ENCODE measurements at places on chromosomes 5 and 9. TPM values are rescaled to one million over a fixed set of nuclear protein-coding genes. Genes with fewer than 3 reads are reported as not detected.

Gene SEMA6A
- total RNA-seq: 0.36 TPM

DNA sequence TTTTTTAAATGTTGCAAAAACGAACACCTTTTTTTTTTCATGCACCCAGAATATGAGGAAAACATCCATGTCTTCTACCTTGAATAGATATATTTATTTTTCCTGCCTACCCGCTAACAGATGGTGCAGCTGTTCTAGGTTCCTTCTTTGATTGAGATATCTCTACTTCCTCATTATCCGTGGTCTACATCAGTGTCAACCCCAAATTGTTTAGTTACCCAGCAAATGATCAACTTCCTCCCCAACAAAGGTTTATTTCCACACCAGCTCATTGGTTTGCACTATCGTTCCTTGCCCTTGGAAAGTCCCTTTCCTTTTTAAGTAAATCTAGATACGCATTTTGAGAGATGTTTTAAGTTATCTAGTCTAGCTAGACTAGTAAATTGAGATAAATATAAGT is 166.4 kb downstream of the PRR16 start:
- no peak overlapping the region for H3K4me3 ChIP-seq
- H3K4me1 ChIP-seq: no peaks in the 10 kb centered on the region
- H3K36me3 ChIP-seq: peaks cover 4% of the 10 kb centered on the region
- no peak overlapping the region for H3K27ac ChIP-seq
- DNase-seq: no peak

DNA sequence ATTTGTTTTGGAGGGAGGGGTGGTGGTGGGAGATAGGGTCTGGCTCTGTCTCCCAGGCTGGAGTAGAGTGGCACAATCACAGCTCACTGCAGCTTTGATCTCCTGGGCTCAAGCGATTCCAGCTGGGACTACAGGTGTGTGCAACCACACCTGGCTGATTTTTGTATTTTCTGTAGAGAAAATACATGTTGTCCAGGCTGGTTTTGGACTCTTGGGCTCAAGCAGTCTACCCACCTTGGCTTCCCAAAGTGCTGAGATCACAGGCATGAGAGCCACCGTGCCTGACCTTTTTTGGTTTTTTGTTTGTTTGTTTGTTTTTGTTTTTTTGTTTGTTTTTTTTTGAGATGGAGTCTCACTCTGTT is 15.4 kb downstream of the STXBP1 start:
- no peak overlapping the region for H3K27ac ChIP-seq
- H3K27me3 ChIP-seq: no peaks in the 10 kb centered on the region
- no peak overlapping the region for H3K4me3 ChIP-seq

GRCh38 chr9:134981829-134982228 is 64.1 kb upstream of the FCN1 start:
- peaks cover 2% of the 10 kb centered on the region for H3K27me3 ChIP-seq
- no peaks in the 10 kb centered on the region for H3K4me1 ChIP-seq
- H3K36me3 ChIP-seq: no peaks in the 10 kb centered on the region
- no peak overlapping the region for H3K4me3 ChIP-seq

- H3K4me3 ChIP-seq: no peak overlapping the region
- no peak for DNase-seq
- no peaks in the 10 kb centered on the region for H3K36me3 ChIP-seq
- no peak overlapping the region for H3K27ac ChIP-seq
- peaks cover 13% of the 10 kb centered on the region for H3K27me3 ChIP-seq
- no peaks in the 10 kb centered on the region for H3K4me1 ChIP-seq
Measured at GRCh38 chr5:140360681-140361479, 886 bp downstream of the SLC4A9 start.

Gene DRD1
- total RNA-seq: 0.18 TPM

DNA sequence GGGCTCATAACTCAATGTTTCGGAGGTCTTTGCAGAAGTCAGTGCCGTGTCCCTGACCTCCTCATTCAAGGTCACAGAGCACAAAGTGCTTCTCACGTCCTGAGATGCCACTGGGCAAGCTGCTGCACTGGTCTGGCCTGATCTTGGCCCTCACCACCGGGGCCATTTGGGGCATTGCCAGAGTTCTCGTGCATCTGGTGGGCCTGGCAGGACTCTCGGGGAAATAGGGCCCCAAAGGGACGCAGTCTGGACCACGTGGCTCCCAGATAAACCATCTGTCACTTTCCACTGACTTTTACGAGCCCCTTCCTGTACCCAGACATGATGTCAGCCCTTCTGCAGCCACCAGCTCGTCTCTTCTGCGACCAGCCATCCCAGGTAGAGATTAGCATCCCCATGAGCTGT is 54.8 kb downstream of the HRH2 start:
- no peak overlapping the region for H3K27ac ChIP-seq
- H3K4me1 ChIP-seq: no peaks in the 10 kb centered on the region
- no peak for DNase-seq
- H3K27me3 ChIP-seq: no peaks in the 10 kb centered on the region
- no peaks in the 10 kb centered on the region for H3K36me3 ChIP-seq
- H3K4me3 ChIP-seq: no peak overlapping the region

Gene CYSRT1
- total RNA-seq: not detected

Gene ZNF367
- total RNA-seq: 4.7 TPM

- no peaks in the 10 kb centered on the region for H3K27me3 ChIP-seq
- H3K27ac ChIP-seq: no peak overlapping the region
- no peaks in the 10 kb centered on the region for H3K4me1 ChIP-seq
- no peak for DNase-seq
Measured at GRCh38 chr9:79701651-79702050, 129.9 kb downstream of the TLE4 start.

DNA sequence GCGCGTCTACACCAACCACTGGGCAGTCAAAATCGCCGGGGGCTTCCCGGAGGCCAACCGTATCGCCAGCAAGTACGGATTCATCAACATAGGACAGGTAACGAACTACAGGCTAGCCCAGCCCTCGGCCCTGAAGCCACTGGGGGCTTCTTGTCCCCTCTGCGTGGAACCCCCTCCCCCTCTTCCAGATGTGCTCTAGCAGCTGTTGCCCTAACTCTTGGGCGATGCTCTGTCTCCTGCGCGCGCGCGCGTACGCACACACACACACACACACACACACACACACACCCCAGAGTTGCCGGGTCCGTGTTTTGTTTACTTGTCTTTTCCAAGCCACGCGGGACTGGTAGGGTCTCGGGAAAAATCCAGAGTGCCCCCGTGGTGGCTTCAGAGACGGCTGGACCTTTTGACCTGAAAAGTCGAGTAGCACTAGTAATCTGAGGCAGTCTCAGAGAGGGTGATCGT is 836 bp downstream of the PCSK5 start:
- peak overlapping the region; percentile 39 for H3K27ac ChIP-seq
- no peaks in the 10 kb centered on the region for H3K36me3 ChIP-seq
- H3K4me3 ChIP-seq: peak overlapping the region; percentile 64
- H3K27me3 ChIP-seq: no peaks in the 10 kb centered on the region
- no peaks in the 10 kb centered on the region for H3K4me1 ChIP-seq
- DNase-seq: peak; percentile 8

Measured in IMR-90 (cell line).